ENCODE measurements at places on chromosomes 13 and 19.

- DNase-seq: no peak
Measured at GRCh38 chr19:51143486-51143885, 1.4 kb downstream of the SIGLEC7 start.

- peak; percentile 82 for DNase-seq
Measured at GRCh38 chr19:873084-873483, 13.6 kb downstream of the CFD start.

- no peak for DNase-seq
Measured at GRCh38 chr13:51257187-51257586, 35.0 kb downstream of the FAM124A start.

GRCh38 chr13:37460166-37460565 is 138.4 kb downstream of the POSTN start:
- no peak for DNase-seq

DNA sequence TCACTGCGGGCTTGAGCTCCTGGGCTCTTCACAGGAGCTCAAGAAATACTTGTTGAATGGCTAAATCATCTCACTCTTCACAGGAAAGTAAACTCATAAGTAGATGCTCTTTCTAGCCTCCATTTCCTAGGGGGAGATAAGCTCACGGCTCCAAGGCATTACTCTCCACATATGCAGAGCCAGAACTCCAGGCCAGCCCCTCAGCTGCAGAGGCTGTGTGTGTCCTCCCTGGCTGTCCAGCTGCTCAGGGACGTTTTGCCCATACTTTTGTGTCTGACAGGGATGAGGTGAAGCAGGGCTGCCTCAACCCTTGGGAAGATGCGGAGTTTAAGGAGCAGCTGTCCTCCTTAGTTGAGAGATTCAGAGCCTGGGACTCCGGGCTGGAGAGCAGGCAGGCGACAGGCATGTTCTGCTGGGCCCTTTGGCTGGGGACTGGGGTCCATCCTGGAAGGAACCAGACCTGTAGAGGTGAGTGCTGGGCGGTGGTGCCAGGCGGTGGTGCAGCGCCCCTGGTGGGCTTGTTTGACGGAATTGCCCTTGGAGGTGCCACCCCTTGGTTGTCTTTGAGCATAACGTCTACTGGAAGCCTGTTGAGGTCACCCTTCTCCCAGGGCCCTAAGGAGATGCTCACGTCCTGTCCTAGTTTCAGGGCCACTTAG is 20.5 kb upstream of the SLC15A1 start:
- DNase-seq: peak; percentile 57

DNA sequence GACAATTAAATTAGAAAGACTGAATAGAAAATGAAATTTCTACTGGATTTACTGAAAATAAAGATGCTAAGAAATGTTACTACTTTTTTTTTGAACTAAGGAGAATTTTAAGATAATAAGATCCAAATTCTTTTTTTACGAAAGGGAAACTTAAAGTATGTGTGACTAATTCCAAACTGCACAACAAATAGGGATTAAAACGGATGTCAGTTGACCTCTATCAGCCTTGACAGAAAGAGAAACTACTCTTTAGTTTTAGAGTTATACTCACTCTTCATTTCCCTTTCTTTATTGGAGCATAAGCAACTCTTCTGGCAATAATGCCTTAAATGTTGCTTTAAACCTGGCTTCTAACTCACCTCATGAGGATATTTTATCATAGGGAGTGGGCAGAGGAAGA is 273.8 kb downstream of the SLITRK6 start:
- no peak for DNase-seq

DNA sequence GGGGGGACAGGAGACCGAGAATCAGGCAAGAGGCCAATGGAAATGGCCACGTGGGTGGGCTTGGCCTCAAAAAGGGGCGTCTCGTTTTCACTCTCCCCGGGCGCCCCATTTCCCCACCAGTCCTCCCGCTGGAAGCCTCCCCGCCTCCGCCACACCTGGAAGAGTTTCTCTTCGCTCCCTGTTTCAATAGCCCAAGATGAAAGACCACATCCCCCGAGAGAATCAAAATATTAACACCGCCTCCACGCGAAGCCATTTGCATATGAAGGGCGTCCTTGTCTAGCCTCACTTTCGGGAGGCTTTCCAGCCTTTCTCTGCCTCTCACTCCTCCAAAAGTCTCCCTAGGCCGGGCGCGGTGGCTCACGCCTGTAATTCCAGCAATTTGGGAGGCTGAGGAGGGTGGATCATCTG is 691 bp upstream of the OLFM2 start:
- peak; percentile 79 for DNase-seq

GRCh38 chr13:108657519-108657918 is 28.1 kb downstream of the MYO16 start:
- no peak for DNase-seq

DNA sequence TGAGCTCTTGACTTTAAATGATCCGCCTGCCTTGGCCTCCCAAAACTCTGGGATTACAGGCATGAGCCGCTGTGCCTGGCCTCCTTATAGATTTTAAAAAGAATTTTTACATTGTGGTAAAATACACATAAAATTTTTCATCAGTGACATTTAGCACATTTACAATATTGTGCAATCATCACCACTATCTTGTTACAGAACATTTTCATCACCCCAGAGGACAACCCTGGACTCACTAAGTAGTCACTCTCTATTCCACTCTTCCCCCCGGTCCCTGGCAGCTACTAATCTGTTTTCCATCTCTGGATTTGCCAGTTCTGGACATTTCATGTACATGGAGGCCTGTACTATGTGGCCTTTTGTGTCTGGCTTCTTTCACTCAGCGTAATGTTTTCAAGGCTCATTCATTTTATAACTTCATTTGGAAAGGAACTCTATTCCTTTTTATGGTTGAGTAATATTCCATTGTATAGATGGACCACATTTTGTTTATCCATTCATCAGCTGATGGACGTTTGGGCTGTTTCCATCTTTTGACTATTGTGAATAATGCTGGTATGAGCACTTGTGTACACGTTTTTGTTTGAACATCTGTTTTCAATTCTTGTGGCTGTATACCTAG is 19.9 kb downstream of the MEGF8 start:
- no peak for DNase-seq

- no peak for DNase-seq
Measured at GRCh38 chr19:54107876-54108490, 5.3 kb downstream of the NDUFA3 start.

GRCh38 chr13:51347099-51347498 is 7.6 kb downstream of the SERPINE3 start:
- DNase-seq: no peak

GRCh38 chr13:30802501-30802900 is 67.2 kb downstream of the ALOX5AP start:
- DNase-seq: no peak
